ENCODE measurements at places on chromosomes 11 and 22.

DNA sequence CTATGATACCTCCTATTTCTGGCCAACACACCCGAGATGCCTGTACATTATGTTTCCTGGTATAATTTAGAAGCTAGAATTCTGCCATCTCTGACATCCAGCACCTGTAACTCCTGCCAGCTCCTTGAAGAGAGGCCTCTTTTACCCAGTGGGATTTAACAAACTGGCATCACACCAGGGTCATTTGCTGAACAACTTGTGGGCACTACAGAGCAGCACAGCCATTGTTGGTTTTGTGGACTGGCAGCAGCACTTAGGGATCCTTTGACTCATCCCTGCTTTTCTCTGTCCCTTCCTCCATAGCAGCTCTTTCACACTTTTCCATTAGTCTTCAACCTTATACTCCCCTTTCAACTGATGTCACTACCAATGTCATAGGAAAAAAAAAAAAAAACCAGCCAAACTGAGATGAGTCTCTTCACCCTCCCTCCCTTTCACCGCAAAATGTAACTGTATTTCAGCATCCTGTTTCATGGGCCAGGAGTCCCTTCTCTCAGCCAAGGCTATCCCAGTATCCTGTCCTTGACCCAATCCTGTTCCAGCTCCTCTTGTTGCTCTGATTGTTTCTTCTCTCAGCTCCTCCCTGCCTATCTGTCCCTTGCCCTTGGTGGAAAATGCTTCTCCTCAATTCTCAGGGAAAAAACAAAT is 68.7 kb downstream of the PPFIBP2 start:
- no peak for DNase-seq

- DNase-seq, result no peak
Measured at GRCh38 chr11:83374311-83374710, 88.1 kb upstream of the CCDC90B start.

DNA sequence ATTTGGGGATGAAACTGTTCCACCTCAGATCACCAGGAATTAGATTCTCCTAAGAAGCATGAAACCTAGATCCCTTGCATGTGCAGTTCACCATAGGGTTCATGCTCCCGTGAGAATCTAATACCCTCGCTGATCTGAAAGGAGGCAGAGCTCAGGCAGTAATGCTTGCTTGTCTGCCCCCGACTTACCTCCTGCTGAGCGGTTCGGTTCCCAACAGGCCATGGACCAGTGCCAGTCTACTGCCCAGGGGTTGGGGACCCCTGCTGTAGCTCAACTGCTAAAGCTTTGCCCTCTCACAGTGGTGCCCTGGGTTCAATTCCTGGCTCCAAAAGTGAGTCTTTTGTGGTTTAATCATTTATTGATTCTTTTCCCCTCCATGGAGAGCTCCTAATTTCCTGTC is 3.4 kb downstream of the JAML start:
- DNase-seq, result no peak

DNA sequence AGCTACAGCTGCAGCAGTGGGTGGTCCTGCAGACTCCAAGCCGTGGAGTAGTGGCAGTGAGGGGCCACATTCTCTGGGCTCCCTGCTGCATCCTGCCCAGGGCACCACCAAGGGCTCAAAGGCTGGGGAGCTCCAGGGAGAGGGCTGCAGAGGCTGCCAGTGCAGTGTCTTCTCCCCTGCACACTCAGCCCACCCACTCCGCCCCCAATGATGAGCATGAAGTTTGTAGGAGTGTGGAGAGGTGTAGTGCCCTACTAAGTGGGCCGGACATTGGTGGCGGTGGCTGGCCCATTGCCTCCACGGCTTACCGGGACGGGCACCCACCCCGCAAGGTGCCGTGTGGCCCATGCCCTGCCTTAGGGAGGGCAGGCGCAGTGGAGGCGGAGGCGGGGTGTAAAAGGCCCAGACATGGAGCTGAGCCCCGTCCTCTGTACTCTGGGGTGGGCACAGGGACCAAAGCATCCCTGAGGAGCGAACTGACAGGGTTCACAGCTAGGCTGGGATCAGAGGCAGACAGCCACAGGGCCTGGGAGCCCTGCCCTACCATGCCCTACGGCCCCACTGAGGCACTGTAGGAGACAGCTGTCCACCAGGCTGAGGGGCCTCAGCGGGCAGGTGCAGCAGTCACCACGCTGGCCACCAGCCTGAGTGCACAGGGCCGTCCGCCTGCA is 18.9 kb downstream of the ARVCF start:
- DNase-seq, result no peak

DNA sequence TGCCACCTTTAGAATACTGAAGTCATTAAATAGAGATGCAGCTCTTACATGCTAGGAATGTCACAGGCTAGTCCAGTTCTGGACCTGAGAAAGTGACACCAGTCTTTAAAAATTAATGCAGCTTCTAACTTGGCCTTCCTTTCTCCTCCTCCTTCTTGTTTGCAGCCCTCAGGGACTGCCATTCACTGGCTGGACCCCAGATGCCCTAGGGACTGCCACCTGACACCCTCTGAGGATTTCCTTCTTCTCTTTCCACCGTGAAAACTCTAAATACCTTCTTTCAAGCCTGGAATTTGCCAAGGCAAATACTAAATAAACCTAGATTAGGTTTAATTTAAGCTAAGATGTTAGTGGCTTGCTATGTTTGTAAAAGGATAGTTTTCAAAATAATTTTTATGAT is 78.4 kb downstream of the MUC15 start:
- no peak for DNase-seq

DNA sequence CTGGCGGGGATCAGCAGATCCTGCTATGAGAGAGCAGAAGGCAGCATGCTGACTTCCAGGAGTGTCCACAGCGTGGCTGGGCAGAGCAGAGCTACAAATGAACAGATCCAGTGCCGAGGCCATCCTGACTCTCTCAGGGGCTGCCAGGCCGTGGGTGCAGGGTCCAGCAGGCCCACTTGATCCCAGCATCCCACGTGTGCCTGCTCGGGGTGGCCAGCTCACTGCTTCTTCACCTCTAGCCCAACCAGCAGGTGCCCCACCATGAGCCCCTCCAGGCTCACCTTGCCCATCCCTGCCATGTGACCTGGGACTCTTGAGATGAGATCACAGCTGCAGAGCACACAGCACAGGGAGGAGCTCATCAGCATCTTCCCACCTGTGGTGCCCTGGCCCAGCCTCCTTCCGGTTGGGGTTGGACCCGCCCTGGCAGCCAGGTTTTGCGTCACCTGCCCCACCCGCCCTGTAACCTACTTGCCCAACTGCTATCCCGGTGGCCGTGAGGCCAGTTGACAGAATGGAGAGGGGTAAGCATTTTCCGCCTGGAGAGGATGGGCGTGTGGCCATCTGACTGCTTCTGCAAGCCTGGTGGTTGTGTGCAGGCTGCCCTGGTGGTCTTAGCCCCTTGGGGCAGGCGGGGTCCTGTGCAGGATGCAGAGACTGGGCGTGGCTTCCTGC is 11.0 kb downstream of the TANGO2 start:
- DNase-seq, result no peak

DNA sequence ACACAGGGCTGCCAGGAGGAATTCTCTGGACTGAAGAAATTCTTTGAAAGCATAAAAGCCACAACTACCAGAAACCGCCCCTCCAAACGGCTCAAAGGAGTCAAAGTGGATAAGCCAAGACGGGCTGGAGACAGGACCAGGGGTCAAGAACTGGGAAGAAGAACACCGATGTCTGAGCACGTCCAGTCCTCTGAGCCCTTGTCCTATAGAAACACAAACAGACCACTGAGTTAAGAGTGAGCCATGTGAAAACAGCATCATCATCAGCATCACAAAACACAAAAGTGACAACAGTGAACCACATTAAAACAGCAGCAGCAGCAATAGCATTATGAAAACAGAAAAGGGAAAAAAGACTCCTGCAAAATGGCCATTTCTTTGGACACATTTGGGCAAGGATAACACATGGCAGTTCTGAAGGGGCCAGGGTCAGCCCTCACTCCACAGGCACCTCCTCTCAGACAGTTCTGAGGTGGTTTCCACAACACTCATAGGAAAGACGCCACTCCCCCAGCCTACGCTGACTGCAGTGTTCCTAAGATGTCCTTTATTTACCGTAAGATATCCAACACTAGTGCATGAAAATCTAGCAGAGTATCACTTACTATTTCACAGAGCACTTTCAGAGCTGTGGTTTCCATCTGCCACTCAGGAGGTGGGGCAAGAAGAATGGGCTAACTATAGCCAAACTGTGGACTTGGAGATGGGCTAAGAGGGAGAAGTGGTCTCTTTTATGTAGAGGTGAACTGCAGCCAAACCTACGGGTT is 28.6 kb upstream of the YPEL1 start:
- no peak for DNase-seq

DNA sequence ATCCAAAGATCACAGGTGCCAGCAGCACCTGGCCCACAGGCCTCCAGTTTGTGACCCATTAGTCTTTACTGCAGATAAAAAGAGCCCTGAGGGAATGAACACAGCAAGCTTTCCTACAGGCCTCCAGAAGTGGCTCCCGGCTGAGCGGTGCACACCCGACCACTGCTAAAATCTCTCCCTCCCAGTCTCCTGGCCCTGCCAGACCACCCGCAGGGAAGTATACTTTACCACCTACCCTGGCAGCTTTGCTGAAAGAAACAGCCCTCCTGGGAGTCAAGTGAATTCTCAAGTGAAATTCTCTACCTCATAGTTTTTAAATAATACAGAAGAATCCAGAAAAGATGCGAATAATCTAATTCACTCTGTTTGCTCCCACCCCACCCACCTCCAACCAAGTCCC is 15.4 kb upstream of the MTNR1B start:
- DNase-seq, result no peak

- no peak for DNase-seq
Measured at GRCh38 chr11:1916986-1917522, 2.4 kb upstream of the TNNT3 start.

DNA sequence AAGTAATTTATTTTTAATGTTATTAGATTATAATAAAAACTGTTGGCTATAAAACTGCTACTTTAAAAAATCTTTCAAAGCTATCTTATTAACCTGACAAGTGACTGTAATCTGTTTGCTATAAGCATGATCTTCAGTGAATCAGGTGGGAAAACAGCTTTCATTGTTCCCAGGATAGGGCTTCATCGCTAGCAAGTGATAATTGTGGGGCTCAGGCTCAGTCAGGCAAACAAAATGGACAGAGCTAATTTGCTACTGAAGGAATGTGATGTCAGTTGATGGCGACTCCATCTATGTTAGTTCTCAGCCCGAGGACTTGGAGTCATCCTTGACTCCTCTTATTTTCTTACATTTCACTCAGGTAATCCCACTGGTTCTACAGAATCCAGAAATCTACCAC is 125.0 kb downstream of the RASSF10 start:
- no peak for DNase-seq

DNA sequence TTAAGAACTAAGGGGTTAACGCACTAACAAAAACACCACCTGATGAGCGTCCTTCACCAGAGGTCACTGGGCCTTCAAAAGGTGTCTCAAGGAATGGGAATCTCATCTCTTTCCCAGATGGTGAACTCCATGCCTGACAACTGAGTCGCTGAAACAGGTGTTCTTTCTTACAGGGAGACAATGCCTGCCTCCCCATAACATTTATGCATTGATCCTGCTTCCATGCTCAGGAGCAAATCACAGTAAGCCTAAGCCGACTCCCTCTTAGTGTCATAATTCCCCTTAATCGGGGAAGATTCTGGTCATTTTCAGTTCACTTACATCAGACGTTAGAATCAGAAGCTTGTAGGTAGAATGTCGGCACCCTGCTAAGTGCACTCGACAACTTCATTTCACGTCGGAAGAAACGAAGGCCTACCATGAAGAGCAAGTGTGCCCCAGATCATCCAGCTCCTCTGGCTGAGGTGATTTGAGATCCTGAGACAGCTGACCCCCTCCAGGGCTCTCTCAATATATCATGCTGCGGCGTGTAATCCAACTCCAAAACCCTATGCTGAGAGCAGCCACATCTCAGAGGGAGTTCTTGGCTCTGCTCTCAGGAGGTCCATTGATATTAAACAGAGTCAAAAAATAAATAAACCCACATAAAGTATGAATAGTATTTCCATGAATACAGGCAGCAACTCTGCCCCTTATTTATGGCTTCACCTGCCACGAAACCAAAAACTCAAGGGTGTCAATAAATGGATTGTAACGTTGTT is 163.1 kb downstream of the LARGE1 start:
- no peak for DNase-seq

GRCh38 chr11:110465231-110465630 is 35.5 kb downstream of the FDX1 start:
- DNase-seq, result no peak

DNA sequence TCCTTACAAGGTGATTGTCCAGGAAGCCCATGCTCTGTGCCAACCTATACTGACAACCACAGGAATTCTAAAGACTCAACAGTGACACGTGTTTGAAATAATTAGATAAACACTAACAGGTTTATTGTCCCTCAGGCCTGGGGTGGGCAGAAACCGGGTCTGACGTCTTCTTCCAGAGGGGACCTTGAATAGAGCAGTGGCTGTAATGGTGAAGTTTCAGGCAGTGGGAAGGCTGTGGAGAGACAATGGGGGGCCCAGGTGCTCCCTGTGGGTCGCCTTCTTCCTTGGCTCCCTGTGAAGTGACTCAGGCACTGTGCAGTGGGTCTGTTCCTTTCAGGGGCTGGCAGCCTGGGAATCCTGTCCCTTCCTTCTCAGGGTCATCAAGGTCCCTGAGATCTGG is 54.6 kb downstream of the OTOG start:
- DNase-seq, result no peak

DNA sequence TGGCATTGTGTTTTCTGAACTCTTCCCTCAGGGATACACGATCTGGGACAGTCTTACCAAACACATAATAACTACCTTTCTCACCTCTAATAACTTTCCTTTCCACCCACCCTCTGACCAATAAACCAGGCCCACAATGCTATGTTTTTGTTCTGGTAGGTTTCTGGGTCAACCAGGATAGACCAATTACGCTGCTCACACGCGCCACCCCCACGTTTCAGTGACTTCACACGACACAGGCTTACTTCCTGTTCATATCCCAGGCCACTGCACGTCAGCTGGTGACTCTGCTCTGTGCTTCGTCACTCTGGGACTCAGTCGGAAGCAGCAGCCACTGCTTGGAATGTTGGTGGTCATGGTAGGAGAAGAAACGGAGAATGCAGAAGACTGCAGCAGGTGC is 2.5 kb downstream of the KRTAP5-4 start:
- DNase-seq, result no peak

DNA sequence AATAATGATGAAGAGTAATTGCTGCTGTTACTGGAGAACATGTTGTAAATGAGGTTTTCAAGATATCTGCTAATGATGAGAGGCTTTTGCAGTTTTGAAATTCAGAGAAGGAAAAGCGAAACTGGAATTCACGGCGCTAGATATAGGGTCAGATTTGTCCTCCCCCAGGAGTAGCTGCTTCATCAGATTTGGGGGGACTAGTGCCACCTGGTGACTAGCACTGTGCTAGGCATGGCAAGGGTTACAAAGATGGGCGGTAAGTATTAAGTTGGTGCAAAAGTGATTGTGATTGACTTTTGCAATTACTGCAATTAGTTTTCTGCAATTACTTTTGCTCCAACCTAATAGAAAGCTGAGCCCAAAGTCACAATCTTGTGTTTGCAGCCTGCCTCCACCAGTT is 879.9 kb upstream of the TENM4 start:
- no peak for DNase-seq

Measured in fibroblast of the conjunctiva (primary cell).